ENCODE measurements at places on chromosomes 5 and 9.

- DNase-seq = no peak
Measured at GRCh38 chr5:28430565-28431178, 1392.3 kb upstream of the CDH9 start.

DNA sequence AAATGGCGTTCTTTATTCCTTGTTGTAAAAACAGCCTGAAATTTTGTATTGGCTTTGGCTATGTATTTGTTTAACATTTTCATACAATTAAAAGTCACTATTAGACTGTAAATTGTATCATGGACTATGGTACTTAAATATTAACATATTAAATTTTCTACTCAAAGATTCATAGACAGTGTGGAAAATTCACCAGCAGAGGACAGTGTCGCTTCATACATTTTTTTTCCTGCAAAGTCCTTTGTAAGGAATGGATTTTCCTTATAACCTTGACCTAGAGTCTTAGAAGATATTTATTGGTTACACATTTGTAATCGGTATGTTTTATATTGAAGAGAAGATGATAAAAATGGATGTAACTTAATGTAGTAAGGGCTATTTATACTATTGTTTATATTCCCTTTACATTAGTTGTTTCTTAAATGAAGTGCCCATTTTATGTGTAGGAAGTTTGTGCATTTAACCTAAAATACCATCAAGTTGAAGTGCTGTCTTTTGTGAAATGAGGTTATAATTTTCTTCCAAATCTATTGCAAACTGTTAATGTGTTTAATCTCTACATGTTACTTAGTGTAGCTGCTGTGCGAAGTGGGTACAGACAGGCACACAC, 150.1 kb downstream of the KDM4C start:
- no peak for DNase-seq

DNA sequence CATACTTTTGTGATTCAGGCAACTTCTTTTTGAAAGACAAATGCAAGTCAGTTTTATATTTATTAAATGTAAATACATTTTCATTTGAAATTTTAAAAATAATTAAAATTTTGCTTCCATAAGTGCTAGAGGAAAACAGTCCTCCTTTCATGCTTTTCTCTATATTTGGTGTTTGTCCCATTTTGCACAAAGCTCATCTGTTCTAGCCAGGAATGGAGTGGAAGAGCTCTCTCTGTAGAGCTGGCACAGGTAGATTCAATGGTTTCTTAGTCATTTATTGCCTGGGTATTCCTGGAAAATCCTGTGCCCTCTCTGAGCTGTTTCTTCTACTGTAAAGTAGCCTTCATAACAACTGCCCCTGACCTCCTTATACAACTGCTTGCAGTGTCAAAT, 267.6 kb upstream of the HAPLN1 start:
- DNase-seq = no peak

DNA sequence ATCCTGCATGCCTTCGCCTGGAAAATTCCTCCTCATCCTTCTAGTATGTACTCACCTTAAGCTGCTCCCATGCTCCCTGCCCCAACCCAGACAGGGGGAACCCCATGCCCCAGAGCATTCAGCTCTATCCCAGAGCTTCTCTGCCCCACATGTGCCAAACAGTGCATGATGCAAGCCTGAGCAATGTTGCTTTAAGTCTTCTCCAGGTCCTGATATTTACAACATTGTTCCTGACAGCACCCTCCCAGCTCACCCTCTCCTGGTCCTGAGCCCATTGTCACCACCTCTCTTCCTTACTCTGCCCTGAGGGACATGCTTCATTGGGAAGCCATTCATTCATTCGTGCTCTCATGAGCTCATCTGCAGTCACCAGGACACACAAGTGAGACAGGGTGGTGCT, 23.4 kb upstream of the BARX1 start:
- DNase-seq = no peak

DNA sequence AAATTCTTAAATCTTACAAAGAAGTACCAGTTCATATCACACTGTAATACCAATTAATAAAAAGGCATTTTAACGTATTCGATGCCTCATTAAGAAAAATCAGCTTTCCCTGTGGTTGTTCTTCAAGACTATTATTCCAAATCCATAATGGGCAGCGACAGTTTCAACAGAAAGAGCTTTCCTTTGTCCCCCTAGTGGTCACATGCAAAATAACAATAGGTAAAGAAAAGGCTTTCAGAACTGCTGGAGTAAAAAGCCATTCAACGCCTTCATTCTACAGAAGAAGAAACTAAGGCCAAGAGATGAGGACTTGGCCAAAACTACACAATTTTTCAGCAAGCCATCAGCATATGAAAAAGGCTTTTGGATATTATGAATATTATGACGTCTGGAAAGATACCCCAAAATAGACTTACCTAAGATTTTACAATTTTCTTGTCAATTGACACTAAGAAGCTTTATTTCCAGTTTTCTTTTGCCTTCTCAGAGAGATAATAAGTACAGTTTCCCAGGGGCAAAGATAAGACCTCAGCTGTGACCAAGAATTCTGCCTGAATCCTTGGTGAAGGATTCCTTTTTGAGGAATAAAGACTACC, 6.7 kb upstream of the CDH6 start:
- DNase-seq = no peak

DNA sequence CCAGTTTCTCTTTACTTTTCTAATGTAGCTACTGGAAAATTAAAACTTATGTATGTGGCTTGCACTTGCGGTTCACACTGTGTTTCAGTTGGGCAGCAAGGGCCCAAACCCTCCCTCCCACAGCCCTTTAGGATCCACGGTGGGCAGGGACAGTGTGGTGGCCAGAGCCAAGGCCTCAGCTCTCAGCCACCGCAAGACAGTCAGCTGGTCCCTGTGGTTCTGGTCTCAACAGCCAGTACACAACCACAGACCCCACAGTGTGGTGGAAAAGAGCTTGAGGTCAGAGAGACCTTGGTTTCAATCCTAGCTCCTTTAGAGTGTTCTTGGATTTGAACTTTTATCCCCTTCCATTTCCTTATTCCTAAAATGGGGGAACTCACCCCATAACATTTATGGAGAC, 153.0 kb upstream of the SMIM23 start:
- no peak for DNase-seq

DNA sequence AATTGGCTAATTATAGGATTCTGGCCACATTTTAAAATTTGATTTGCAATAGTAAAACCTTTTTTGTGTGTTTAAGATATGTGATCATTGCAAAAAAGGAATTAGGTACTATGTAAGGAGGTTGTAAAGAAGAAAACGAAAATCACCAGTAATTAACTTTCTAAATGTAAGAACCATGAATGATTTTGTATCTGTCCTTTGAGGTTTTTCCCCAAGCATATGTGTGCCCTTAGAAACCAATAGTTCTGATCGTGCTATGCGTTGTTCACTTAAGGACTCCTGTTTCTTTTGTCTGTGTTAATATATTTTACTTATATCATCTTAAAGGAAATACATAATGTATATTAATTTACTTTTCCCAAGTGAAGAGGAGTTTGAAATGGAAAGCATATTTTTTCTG, 410.2 kb downstream of the PSAT1 start:
- no peak for DNase-seq

DNA sequence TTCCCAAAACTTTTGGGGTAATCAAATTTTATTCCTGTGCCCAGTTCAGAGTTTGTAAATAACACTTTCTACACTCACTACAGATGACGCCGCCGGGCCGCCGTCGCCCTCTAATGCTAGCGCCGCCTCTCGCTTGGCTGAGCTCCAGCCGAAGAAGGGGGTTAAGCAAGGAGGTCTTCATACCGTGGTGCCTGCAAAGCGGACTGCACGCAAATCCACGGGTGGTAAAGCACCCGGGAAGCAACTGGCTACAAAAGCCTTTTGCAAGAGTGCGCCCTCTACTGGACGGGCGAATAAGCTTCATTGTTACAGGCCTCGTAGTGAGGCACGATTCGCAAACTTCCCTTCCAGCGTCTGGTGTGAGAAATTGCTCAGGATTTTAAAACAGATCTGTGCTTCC, 280.4 kb downstream of the MEF2C start:
- DNase-seq = no peak

DNA sequence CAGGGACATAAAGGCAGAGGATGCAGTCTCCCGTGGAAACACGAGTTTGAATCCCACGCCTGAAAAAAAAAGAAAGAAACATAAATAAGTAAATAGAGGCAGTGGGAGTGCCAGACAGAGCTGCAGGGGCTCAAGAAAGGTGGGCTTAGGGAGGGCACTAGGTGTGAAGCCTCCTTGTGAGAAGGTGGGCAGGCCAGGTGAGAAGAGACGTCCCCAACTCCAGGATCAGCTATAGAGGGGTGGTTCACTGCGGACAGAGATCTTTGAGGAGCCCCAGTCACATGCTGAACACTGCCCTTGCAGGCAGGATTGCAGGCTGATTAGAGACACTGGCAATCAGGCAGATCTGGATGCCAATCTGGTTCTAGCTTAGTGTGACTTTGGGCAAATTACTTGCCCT, 172.1 kb downstream of the RGS3 start:
- no peak for DNase-seq

DNA sequence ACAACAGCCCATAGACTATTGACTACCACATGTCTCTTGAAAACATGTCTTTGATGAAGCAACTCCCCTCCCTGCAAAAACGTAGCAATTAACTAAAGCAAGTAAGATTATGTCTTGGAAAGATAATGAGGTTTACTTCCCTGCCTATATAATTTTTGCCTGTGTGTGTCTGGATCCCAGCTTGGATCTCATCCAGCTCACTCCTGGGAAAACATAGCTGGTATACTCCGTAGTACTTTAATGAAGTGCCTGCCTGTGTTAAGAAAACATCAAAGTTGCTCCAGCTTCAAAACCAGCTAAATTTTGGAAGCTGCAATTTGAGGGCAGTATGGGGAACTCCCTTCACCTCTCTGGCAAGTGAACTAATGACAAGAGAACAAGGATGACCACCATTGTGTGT, 182.6 kb upstream of the C9orf72 start:
- no peak for DNase-seq

GRCh38 chr5:32231929-32232328, 57.8 kb upstream of the GOLPH3 start:
- no peak for DNase-seq
